ENCODE measurements at places on chromosomes 3 and 15.
A peak's percentile ranks its signal among the peaks of the same experiment; 100 is the strongest.

- DNase-seq, result no peak
Observed at GRCh38 chr3:165545059-165545458, 292.2 kb downstream of the BCHE start.

GRCh38 chr15:23648920-23649515 lies 1.4 kb upstream of the MAGEL2 start:
- peak; percentile 35 for DNase-seq

- DNase-seq, result no peak
Observed at GRCh38 chr3:82672966-82673365, 911.5 kb upstream of the GBE1 start.

DNA sequence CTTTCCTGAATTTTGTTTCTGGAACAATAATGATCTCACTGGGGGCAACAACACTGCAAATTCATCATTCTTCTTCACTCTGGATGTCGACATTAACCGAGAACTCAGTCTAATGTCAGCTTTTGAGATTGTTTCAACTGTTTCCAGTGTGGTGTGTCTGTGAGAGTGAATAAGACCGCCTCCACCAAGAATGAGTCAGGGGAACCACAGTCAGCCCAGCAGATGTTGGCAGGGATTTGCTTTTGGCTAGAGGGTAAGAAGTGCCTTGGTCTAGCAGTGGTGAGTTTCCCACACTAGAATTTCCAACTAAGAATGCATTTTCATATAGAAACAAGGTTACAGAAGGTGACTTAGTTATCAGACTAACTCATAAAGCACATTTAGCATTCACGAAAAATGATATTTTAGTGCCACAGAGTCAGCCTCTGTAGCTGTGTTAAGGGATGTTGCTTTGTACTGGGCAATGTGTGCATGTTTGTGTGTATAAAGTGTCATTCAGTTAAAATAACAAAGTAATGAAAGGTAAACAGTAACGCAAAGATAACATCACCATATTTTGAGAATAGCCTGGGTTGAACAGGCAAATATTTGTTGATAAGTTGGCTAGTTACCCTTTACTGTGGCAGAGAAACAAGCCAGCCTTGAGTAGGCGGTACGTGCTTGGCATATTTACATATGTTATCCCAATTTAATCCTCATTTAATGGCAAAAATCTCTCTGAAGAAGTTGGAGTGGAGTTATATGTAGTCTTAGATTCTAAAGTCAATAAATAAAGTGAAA lies 33.8 kb downstream of the DRD3 start:
- DNase-seq, result no peak

DNA sequence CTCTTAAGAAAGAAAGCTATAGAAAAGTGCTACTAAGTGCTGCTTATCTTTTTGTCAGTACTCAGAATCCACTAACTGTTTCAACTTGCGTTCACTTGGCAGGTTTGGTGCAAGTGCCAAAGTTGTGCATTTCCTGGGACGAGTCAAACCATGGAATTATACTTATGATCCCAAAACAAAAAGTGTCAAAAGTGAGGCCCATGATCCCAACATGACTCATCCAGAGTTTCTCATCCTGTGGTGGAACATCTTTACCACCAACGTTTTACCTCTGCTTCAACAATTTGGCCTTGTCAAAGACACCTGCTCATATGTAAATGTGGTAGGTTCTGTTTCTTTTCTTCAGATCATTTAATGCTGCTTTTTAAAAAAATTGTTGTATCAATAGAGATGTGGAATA lies 32.6 kb downstream of the GYG1 start:
- no peak for DNase-seq

- DNase-seq, result no peak
Observed at GRCh38 chr3:108833611-108834010, 11.0 kb downstream of the TRAT1 start.

DNA sequence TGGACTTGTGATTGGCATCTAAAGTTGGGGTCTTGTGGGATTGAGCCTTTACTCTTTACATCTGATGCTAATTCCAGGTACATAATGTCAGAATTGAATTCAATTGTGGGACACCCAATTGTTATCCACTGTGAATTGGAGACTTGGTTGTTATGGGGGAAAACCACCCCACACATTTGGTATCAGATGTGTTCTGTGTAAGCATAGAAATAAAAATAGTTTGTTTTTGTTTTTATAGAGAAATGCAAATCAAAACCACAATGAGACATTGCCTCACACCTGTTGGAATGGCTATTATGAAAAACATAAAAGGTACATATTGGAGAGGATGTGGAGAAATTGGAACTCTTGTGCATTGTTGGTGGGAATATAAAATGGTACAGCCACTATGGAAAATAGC lies 58.5 kb downstream of the CPA3 start:
- DNase-seq, result no peak

- DNase-seq, result no peak
Observed at GRCh38 chr15:86347245-86347644, 267.6 kb downstream of the AGBL1 start.

DNA sequence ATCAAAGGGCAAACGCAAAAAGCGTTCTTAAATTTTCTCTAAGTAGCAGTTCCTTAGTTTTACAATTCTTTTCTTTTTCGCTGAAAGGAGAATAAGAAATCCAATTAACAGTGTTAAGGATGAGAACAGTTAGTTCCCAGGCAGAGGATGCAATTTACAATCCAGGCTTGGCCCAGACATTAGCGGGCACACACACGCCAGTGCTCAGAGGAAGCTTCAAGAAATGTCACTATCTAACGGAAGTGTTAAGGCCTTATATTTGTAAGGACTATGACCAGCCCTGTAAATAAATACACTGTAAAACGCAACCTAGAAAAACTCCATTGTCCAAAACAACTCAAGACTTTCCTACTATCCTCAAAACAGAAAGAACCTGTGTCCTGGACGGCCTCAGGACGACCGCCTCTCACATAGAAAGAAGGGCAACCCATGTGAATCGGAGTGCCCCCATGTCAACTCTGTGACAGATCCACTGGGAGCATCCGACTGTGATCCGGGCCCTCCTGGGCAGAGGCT lies 1.3 kb downstream of the ACAP2 start:
- no peak for DNase-seq

DNA sequence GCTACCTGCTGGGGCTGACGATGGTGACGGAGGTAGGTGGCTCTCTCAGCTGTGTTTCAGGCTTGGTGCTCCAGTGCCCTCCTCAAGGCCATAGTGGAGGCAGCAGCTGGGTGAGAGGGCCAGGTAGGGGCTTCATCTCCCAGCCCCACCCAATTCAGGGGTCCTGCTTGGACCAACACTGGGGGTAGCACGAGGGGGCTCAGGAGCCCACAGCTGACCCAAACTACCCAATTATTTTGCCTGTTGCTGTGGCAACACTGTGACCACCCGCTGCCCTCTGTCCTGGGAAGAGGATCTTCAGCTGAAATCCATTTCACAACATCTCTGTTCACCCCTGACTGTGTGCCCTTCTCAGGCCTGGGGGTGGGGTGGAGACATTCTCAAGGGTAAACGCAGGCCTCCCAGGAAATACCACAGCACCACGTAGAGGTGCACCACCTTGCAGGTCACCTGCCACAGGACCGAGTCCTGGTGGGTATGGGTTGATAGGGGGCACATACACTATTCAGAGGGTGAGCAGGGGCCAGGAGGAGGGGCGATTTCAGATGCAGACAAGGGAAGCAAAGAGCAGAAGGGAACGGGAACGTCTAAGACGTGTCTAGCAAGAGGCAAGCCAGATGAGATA lies 62.7 kb downstream of the GRIP2 start:
- DNase-seq, result no peak

DNA sequence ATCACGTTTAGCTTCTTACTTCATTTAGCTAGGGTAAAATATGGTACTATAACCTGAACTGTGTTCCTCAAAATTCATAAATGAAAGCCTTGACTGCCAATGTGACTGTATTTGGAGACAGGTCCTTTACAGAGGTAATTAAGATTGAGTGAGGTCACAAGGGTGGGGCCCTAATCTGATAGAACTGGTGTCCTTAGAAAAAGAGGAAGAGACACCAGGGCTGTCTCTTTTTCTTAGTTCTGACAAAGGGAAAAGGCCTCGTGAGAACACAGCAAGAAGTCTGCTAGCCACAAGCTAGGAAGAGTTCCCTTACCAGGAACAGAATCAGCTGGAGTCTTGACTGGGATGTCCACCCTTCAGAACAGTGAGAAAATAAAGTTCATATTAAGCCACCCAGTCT lies 162.7 kb downstream of the GMNC start:
- no peak for DNase-seq

- no peak for DNase-seq
Observed at GRCh38 chr15:85318732-85319076, 61.7 kb upstream of the AKAP13 start.
